ENCODE measurements at places on chromosomes 11 and 22.

- no peak for DNase-seq
These were observed 2.1 kb downstream of the SMIM35 start for GRCh38 chr11:118084656-118085055.

GRCh38 chr11:6319001-6319703, 1.1 kb downstream of the CAVIN3 start:
- no peak for DNase-seq

GRCh38 chr11:13984616-13985450, 22.3 kb downstream of the SPON1 start:
- no peak for DNase-seq

DNA sequence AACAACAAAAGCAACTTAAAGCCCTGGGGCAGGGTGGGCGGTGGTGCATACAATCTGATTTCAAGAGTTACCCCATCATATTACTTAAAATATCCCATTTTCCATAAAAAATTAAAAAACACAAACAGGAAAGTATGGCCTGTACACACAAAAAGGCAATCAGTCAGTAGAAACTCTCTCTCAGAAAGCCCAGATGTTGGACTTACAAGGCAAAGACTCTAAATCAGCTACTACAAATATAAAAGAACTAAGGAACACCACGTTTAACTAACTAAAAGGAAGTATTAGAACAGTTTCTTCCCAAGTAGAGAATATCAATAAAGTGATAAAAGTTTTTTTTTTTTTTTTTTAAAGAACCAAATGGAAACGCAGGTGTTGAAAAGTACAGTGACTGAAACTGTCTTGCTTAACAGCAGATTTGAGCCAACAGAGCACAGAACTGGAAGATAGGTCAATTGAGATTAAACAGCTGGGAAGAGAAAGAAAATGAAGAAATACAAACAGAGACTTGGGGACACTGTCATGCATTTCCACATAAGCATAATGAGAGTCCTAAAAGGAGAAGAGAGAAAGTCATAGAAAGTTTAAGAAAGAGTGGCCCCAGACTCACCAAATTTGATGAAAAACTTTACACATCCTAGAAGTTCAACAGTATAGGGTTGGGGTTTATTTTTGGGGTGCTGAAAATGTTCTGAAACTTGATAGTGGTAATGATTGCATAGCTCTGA, 8.6 kb downstream of the SC5D start:
- no peak for DNase-seq

- DNase-seq: no peak
These were observed 53.4 kb upstream of the ANO1 start for GRCh38 chr11:70024773-70025045.

- no peak for DNase-seq
These were observed 116.5 kb upstream of the MTNR1B start for GRCh38 chr11:92852946-92853345.

DNA sequence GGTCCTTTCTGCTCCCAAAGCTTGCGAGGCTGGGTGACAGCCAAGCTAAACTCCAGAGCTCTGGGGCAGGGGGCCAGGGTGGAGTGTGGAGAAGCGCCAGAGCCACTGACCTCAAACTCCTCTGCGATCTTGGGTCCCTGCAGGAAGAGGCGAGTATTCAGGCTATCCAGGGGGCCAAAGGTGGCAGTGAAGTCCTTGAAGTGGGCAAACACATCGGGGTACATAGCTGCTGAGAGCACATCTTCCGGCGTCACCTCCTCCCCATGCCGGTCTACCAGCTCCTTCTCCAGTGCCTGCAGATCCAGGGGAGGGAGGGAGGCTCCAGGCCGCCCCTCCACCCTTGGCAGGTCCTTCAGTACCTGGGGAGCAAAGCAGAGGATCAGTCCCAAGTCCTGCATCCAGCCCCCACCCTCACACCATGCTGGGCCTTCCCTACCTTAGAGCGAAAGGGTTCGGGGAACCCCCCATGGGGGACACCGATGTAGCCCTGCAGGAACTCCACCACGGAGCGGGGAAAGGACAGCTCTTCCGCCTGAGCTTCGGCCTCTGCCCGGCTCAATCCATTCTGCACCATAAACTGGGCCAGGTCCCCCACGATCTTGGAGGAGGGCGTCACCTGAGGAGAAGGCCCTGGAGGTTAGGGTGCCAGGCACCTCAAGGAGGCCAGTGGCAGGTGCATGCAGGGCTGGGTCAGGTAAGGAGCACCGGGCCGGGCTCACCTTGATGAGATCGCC, 6.4 kb downstream of the RCE1 start:
- DNase-seq: no peak

DNA sequence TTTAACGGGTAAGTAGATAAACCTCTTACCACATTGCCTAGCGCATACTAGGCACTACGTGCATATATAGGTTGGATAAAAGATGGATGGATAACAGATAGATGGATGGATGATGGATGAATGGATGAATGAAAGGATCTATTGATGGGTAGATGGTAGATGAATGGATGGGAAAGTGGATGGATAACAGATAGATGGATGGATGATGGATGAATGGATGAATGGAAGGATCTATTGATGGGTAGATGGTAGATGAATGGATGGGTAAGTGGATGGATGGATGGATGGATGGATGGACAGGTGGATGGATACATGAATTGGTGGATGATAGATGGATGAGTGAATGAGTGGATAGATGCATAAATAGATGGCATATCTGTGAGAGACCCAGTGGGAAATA, 555.0 kb downstream of the MN1 start:
- no peak for DNase-seq

DNA sequence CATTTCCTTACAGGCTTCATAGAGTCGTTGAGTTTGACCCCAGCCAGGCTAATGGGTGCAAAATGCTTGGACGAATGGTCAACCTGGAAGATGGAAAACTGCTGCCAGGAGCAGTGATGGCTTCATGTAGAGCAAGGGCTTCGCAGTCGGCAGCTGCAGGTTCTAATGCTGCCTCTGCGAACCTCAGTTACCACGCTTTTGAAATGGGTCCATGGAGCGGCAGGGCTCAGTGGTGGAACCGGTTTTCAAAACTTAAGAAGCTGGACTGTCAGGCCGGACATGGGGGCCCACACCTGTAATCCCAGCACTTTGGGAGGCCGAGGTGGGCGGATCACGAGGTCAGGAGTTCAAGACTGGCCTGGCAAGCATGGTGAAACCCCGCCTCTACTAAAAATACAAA, 55.9 kb upstream of the PRR5 start:
- no peak for DNase-seq

- no peak for DNase-seq
These were observed 756 bp downstream of the CLNS1A start for GRCh38 chr11:77636731-77637344.
